ENCODE measurements at places on chromosomes 2 and 18.

DNA sequence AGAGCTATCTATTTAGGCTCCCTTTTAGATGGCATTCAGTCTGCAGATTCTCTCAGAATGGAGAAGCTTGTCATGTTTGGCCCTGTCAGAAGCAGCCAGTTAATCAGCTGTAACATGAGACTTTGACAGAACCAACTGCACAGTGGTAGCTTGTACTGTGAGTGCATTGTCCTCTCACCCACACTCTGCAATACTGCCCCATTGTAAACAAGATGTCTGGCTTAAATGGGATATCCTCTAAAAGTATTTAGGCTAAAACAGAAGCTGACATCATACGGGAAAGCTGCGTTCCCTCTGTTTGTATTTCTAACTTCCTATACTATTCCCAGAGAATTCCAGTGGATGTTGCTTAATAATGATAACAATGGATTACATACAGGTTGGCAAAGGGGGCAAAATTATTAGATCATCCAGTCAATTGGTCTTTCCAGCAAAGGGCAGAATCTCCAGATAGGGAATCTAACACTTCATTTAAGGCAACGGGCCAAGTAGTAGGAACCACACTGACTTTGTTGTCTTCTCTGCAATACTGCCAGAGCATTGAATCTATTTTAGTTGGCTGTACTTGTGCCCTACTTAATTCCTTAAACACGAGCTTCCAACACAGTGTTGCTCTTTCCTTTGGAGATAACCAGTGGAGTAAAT is 15.4 kb upstream of the STAT4 start:
- peak; percentile 63 for DNase-seq

GRCh38 chr2:219713110-219713509 is 85.7 kb downstream of the SLC4A3 start:
- DNase-seq, result peak; percentile 24

DNA sequence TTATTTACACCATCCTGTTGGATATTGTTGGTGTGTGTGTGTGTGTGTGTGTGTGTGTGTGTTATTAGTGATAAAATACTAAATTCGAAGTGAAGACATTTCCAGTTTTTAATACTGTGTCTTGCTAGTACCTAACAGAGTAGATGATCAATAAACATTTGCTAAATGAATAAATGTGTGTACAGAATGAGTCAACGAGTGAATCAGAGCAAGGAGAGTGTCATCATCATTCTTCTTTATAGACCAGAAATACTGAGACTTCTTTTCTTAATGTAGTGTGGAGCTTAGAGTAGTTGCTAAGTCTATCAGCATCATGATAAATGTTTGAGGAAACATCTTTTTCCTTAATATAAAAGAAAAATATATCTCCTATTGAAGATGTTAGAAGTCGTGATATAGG is 169.7 kb upstream of the SATB2 start:
- DNase-seq, result no peak

- DNase-seq, result no peak
These were observed 23.9 kb downstream of the GAREM1 start for GRCh38 chr18:32446780-32447179.

- no peak for DNase-seq
These were observed 1.8 kb downstream of the RNPEPL1 start for GRCh38 chr2:240569998-240570530.

DNA sequence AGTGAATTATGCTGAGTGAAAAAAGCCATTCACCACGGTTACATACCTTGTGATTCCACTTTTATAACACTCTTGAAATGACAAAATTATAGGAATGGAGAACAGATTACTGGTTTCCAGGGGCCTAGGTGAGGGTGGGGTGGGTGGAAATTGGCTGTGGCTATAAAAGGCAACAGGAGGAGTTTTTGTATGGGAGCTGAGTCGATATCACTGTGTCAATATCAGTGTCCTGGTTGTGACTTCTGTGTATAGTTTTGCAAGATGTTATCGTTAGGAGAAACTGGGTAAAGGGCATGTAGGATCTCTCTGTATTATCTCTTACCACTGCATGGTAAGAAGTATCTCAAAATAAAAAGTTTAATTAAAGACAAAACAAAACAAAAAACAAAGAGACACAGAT is 84.3 kb downstream of the EDAR start:
- no peak for DNase-seq

- no peak for DNase-seq
These were observed 55.4 kb downstream of the CWC22 start for GRCh38 chr2:179951680-179952079.

- DNase-seq, result no peak
These were observed 734.2 kb upstream of the CHAC2 start for GRCh38 chr2:53033411-53033810.

DNA sequence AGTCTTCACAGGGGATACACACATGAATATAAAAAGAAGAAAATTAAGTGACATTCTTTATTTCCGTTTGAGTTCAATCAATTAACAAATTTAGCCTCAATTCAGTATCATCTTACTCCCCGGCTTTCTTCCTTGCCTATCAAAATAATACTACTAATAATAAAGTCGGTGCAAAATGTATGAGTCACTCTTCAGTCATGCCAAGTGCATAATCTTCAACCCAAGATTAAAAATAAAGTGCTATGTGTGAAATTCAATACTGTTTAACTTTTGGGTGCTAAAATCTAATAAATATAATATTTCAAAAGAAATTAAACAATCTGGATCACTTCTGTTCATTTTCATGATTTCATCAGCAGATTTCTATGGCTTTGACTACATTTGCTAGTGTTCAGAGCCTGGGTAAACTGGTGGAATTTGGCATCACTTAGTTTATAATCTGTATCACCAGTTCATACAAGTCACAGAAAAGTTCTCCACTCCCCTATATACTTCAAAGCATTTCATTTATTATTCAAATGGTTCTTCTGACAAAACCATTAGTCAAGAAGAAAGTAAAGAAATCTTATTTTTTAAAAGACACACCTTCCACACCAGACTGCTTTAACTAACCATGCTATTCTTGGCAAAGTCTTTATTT is 183.6 kb downstream of the THADA start:
- no peak for DNase-seq

- DNase-seq, result peak; percentile 2
These were observed 473.6 kb upstream of the NRXN1 start for GRCh38 chr2:51505533-51505932.

DNA sequence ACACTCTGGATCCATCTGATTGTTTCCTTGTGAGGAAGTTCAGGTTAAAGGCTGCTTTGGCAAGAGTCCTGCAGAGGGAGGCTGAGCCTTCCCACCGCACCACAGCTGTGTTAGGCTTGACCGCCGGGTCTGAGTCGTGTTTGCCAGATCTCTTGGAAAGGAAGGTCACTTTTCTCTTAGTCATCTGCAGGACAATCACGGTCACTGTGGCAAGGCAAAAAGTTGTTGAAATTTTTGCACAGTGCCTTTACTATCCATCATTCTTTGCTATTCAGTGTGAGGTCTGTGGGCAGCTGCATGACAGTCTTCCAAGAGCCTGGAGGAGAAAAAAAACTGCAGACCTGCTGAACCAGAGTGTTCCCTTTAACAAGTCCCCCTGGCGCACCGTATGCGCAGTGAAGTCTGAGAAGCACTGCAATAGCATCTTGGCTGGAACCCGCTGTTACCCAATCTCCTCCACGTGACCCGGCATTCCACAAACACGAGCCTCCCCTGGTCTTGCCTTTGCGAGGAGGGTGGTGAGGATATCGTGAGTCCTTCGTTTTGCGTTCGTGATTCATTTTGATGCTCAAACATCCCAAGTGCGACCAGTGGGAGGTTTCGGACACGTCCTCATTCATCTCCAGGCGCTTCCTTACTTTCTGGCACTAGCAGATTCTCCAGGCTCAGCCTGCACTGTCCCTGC is 23.0 kb downstream of the BIN1 start:
- no peak for DNase-seq

- DNase-seq, result no peak
These were observed 161.1 kb downstream of the SLC39A10 start for GRCh38 chr2:195818106-195818505.

DNA sequence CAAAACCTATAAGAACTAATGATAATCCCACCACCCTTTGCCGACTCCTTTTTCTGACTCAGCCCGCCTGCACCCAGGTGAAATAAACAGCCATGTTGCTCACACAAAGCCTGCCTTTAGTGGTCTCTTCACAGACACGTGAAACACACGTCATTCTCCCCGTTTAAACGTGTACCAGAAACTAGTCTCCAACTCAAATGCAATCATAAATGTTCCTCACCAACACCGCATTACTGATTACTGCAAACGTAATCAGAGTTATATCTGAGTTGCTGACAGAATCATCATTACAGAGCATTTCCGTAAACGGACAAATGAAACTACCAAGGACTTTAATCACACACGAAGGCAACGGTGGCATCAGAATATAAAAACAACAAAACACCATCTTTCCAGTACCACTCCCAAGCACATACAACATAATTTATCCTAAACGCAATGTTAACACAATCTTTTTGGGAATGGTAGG is 1.9 kb downstream of the CLK1 start:
- peak; percentile 9 for DNase-seq

GRCh38 chr2:102279391-102279735 is 32.0 kb upstream of the IL1RL1 start:
- no peak for DNase-seq

- no peak for DNase-seq
These were observed 133.5 kb upstream of the UBE2E3 start for GRCh38 chr2:180846756-180847472.

DNA sequence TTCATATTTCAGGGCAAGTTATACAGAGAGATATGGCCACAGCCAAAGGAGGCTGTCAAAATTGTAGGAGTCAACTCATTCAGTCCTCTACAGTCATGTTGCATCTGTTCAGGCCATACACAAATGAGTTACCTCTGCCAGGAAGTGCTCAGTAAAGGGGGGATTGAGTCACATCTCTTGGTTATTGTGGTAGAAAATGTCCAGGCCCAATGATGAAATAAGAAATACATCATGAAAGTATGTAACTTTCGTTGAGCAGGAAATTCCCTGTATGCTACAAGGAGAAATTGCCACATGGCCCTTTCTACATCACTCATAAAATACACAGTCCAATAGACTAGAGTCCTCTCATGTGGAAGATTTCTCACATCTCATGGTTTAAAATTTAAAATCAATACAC is 103.9 kb upstream of the COL3A1 start:
- DNase-seq, result no peak

GRCh38 chr2:60822987-60823386 is 58.4 kb upstream of the REL start:
- DNase-seq, result no peak

DNA sequence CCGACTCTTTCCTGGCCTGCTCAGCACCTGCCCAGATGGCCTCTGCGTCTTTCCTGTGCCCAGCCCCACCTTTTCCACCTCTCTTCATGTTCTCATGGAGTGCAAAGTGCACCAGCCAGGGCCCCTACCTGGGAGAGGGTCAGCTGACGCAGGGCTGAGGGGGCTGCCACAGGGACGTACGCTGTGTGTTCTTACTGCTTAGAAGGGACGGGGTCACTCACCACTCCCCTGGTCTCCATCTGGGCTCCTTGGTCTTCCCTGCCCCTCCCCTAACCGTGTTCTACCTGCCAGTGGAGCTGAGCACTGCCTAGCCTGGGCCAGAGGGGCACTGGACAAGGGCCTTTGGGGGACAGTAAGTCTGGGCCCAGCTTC is 8.6 kb downstream of the ERFE start:
- no peak for DNase-seq

GRCh38 chr2:187748958-187749357 is 194.7 kb upstream of the TFPI start:
- no peak for DNase-seq

DNA sequence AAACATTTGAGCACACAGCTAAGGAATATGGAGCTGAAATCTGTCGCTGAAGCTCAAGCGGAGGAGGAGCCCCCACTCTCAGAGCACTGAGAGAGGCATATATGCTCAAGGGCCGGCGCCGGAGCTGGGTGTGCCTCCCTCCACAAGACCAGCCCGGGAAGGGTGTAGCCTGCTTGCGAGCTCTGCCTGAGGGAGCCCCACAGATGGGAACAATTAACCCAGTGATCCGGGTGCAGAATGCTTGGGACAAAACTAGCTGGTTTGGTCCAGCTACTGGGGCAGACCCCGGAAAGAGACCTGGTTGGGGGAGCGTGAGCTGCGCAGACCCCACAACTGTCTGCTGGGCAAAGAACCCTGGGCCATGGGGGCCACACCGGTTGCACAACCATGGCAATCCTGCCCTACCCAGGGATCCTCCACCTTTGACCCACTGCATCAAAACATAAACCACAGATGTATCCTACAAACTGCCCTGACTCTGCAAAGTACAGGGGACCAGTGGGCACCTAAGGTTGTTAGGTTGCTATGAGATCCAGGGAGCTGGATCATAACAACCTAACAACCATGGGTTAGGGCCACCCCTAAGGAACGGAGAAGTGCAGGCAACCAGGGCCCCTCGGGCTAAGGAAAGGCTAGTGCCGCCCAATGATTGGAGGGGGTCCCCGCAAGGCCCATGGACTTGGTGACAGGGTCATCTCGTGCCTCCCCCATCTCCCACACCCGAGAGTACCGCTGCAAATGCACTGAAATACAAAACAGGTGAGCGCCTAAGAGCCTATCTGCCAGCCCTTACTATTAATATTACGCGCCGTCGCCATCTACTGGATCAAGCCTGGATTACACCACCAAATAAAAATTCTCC is 53.4 kb upstream of the SCN1A start:
- peak; percentile 64 for DNase-seq

GRCh38 chr2:28082131-28082530 is 191.6 kb downstream of the BABAM2 start:
- DNase-seq, result no peak

DNA sequence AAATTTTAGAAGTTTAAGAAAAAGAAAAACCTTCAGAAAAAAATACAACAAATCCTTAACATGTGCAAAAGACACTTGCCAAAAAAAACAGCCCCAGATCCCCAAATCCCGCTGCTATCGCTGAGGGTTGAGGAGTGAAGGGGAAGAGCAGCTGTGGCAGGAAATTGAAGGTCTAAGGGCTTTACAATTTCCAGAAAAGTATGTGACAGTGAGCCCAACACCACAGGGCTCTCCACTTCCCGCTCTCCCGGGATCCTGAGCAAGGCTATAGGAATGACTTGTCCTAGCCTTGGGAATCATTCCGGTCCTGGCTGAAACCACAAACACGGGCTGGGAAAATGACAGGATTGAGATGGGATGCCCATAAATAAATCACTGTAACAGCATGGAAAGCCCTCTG is 191.4 kb downstream of the TMEM163 start:
- DNase-seq, result no peak

DNA sequence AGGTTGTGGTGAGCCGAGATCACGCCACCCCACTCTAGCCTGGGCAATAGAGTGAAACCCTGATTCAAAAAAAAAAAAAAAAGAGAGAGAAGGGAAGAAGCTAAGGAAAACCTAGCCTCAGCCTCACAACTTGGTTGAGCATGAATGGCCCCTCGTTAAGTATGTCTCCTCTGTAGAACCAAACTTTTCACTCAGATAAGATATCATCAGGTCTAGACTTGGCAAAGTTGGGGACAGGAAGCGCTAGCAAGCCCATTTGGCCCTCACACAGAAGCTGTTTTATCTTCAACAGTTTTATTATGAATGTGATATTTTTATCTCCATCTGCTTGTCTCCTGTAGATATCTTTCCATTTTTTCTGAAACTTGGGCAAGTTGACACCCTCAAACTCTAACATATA is 3.5 kb upstream of the ASXL2 start:
- no peak for DNase-seq

- peak; percentile 50 for DNase-seq
These were observed 6.4 kb upstream of the TNS1 start for GRCh38 chr2:218009231-218009630.

- no peak for DNase-seq
These were observed 45.9 kb downstream of the PIKFYVE start for GRCh38 chr2:208311954-208312353.

GRCh38 chr2:11056614-11057013 is 98.7 kb upstream of the SLC66A3 start:
- DNase-seq, result no peak
